Left hindlimb (tissue), 1 donor: ENCODE measurements at places on chromosomes 4 and X.

- no peak for DNase-seq
These were observed 102.1 kb upstream of the VAMP7 start for GRCh38 chrX:155778844-155779553.

DNA sequence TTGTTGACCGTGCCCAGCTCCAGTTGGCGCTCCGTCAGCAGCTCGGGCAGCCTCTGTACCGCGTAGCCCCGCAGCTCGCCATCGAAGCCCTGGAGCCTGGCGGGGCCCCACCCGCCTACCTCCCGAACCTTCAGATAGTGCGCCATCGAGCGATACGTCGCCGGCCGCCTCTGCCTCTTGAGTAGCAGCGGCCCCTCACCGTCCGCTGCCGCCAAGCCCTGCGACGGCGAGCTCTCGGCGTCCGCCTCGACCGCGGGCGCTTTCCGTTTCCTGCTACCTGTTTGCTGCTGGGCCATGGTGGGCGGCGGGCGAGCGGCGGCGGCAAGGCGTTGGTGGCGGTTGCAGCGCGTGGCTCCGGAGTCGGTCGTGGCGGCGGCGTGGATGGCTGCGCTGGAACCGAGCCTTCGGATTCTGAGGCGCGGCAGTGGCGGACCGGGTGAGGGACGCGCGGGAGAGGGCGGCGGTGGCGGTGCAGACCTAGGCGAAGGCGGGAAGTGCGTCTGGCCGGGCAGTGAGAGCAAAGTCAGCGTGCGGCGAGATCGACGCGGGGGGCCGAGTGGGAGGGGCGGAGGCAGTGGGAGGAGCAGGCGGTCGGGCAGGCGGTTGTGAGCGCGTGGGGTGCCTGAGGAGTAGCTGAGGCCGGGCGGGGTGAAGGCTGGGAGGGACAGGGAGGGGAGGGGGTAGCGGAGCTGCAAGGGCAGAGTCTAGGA, at the start of gene DCAF12L1:
TSS of gene DCAF12L1 (minus strand) at position 502 of the 710 bp plus-strand sequence. CDS start at position 296, 206 bp downstream.
- peak; percentile 50 for DNase-seq

GRCh38 chr4:8384397-8385060, 56.0 kb downstream of the ACOX3 start:
- DNase-seq, result peak; percentile 29

DNA sequence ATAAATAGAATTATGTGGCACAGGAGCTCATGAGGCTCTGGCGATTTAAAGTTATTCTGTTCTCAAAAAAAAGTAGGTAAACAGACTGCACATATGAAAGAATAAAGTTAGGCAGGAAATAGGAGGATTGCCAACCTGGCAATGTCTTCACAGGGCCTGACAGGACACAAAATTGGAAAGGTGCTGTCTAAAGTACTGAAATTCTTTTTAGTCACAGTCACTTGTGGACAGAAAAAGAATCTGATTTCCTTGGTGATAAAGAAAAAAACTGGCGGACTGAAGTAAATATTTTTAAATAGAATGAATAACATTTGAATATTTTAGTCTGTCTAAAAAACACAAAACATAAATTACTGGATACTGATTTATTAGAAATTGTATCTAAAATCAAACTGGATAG, 124.4 kb downstream of the VEGFC start:
- DNase-seq, result no peak

DNA sequence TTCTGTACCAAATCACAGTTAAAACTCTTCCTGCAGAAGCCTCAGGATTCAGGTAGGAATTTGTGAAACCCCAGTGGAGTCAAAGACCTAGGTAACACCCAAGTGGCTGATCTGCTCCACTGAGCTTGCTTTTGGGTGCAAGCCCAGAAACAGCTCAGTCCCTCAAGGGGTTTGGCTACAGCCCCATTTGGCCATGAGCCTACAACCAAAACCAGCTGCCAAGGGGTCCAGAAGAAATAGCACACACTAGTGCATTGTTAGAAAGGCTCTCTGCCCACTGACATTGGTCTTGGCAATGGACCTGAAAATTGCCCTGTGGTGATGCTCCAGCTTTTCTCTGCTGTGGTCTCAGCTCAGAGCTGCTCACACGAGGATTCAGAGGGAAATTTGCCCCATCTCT, 577.4 kb upstream of the INTU start:
- DNase-seq, result no peak

GRCh38 chr4:14650127-14650526, 352.2 kb upstream of the CPEB2 start:
- DNase-seq, result no peak

DNA sequence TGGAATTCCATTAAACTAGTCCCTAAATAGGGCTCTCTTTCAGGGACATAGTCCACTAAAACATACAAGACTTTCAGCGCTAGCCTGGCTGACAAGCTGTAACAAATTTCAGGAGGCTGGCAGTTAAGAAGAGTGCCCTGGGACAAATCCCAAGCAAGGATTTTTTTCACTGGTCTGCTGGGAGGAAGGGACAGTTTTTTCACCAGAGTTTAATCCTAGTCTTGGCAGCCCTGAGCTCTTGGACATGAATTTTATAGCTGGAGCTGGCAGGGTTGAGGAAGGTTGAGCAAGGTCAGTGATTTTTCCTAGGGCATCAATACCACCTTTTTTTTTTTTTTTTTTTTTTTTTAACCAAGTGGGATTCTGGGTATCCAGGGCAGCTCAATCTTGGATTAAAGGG, 184.4 kb downstream of the SH2D1A start:
- no peak for DNase-seq

DNA sequence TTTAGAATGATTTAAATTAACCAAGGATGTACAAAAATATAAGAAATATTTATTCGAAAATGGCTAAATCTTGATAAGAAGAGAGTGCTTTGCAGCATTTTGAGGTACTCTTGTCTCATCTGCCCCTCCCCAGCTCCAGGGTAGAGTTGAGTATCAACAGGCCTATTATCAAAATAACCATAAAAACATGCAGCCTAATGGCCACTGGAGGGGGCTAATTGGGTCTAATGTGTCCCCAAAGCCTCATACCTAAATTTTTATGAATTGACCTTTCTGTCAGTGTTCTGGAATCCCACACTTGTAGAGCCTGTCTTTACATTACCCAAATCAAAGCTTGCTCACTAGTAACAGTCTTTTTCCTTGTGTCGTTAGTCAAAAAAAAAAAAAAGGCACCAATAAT, 544.9 kb upstream of the CPXCR1 start:
- no peak for DNase-seq

GRCh38 chr4:124265701-124266100, 446.8 kb downstream of the ANKRD50 start:
- no peak for DNase-seq

DNA sequence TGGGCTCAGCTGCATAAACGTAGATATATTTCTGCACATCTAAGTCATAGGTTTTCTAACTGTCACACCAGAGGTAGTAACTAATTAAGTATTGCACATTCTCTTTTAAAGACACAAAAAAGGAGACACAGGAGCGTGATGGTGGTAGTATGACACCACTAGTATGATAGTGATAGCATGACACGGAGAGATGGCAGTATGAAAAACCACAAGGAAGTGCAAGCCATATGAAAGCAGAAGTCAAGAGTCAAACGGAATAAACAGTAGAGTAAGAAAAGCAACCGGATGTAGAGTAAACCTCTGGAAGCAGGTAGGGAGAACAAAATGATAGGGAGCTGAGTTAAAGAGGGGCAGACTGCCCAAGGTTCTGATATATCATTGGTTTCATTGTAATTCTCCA, 382.2 kb upstream of the INTU start:
- no peak for DNase-seq

GRCh38 chr4:94525993-94526728, 74.4 kb downstream of the PDLIM5 start:
- no peak for DNase-seq

DNA sequence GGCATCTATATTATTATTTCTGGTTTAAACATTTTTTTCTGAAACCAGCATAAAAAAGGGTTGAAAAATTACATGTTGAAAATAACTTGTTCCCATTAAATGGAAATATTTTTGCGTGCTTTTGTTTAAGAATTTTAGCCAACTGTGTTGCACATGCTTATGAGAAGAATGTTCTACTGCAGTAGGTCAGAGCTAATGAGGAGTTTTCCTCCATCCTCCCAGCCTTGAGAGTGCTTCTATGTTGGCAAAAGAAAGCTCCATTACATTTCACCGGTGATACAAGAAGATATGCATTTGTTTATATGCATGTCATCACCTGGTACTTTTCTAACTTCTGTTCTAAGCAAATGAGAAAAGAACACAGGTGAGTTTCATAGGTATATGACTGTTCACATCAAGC, 13.6 kb upstream of the TDO2 start:
- DNase-seq, result no peak

GRCh38 chr4:101807351-101807750, 16.8 kb downstream of the BANK1 start:
- no peak for DNase-seq

GRCh38 chr4:154610582-154610981, 1.9 kb downstream of the FGG start:
- no peak for DNase-seq

DNA sequence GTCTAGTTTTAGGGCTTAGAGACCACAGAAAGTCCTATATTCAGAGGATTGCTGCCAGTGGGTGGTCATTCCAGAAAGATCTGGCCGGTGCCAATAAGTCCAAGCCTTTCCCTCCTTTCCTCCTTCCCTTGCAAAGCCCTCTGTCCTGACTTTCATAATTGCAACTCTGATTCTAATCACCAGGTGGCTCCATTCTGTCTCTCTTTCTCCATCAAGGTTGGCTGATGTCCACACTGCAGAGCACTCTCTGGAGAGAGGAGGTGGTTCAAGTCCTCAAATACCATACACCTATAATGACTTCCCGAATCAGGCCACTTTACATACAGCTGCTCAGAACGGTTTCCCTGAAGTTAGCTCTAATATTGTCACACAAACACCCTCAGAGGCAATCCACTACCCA, 22.4 kb upstream of the ARMCX4 start:
- no peak for DNase-seq

DNA sequence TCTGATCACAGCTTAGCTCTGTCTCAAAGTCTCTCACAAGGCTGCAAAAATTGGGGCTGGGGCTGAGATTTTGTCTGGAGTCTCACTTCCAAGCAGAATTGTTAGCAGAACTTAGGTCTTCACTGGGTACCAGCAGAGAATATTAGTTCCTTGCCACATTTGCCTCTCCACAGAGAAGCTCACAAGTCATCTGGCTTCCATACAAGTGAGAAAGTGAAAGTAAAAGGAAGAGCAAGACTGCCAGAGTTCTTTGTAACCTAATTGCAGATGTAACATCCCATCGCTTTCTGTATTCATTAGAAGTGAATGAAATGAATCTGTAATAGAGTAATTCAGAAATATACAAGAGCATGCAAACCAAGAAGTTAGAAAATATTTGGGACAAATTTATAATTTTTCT, 624.1 kb upstream of the GNPDA2 start:
- no peak for DNase-seq

DNA sequence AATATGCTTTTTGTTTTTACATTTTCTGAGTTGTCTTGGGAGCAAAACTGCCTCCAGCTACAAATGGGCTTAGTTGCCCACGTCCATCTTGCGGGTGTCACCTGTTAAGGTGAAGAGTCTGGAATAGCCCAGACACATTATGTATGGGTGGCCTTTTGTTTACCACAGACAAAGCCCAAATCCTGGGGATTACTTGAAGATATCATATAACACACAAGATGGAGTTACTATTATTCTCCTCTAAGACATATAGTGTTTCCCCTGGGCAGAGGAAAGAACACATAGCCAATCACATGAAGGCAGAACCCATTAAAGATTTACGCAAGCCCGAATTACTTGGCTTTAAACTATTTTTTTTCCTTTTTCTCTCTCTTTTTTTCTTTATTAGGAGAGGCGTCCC, 625.6 kb upstream of the FAM241A start:
- no peak for DNase-seq

DNA sequence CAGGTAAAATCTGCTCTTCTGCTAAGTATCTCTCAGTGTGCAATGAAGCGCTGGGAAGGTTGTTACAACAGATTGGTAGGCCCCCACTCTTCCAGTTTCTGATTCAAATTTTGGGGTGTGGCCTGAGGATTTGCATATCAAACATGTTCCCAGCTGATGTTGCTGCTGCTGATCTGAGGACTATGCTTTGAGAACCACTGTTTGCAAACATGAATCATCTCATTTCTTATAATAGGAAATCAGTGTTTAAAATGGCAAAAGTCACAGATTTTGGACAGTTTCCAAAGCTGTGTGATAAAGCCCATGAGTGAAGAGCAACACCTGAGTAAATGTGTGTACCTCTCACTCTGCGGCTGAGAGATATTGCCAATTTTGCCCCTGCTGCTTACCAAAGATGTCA, 36.2 kb upstream of the NDNF start:
- DNase-seq, result no peak

- DNase-seq, result no peak
These were observed 65.8 kb upstream of the SLC4A4 start for GRCh38 chr4:71272976-71273375.
